ENCODE measurements at places on chromosomes 11 and 22.

- no peak for DNase-seq
Observed at GRCh38 chr11:130640526-130640925, 192.1 kb downstream of the ADAMTS15 start.

GRCh38 chr11:85705800-85706199 is 19.8 kb upstream of the CCDC89 start:
- DNase-seq, result no peak

DNA sequence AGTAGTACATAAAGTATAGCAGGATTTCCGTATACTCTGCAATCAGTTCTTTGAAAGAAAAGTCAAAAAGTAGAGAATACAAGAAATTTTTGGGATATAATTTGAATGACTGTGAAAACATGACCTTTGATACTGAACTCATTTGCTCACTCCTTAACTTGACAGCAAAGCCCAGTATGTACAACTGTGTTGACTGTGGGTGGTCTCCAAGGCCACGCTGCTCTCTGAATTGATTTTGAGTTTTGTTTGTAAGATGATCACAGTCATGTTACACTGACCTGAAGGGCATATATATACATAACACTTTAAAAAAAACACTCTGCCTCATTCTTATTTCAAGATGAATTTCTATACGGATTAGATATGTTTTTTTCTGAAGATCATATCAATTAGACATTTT is 9.5 kb upstream of the AMOTL1 start:
- DNase-seq, result no peak

- DNase-seq, result no peak
Observed at GRCh38 chr22:44450503-44450902, 47.5 kb downstream of the RTL6 start.

GRCh38 chr11:118609380-118610224 is 2.2 kb downstream of the PHLDB1 start:
- no peak for DNase-seq

- no peak for DNase-seq
Observed at GRCh38 chr11:70335511-70335910, 62.8 kb upstream of the CTTN start.

- no peak for DNase-seq
Observed at GRCh38 chr22:38270091-38270992, 2.5 kb downstream of the TMEM184B start.

DNA sequence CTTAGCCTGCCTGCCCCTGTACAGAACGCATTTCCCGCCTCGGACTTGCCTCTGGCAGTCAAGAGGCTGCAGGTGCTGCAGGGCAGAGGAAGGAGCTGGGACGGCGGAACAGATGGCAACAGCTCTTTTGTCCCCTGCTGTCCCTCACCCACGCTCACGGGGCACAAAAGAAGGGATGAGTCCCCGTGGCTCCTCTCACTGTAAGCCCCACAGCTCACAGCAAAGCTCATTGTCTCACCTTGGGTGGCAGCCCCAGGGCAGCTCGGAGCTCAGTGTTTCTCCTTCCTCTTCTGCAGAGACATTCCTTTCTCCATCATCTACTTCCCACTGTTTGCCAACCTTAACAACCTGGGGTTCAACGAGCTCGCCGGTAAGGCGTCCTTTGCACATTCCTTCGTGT is 24.3 kb downstream of the SLC25A18 start:
- no peak for DNase-seq

DNA sequence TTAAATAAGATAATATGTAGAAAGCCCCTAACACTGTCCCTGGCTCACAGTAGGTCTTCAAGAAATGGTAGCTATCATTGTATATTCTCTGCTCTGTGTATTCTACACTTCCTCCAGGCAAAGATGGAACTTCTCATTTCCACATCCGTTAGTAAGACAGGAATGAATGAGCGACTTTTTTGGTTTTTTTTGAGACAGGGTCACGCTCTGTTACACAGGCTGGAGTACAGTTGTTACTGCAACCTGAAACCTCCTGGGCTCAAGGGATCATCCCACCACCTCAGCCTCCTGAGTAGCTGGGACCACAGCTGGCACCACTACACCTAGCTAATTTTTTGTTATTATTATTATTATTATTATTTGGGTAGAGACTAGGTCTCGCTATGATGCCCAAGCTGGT is 2.3 kb upstream of the CLPB start:
- DNase-seq, result no peak

Measured in NCI-H526 treated with DMSO at 0.1 percent for 48 hours (cell line).